RWPE2 (cell line): ENCODE measurements at places on chromosomes 6 and 20.

GRCh38 chr20:11718474-11719094 lies 199.1 kb upstream of the BTBD3 start:
- DNase-seq = no peak

- no peak for DNase-seq
Observed at GRCh38 chr6:41682497-41683272, 44.4 kb downstream of the MDFI start.

DNA sequence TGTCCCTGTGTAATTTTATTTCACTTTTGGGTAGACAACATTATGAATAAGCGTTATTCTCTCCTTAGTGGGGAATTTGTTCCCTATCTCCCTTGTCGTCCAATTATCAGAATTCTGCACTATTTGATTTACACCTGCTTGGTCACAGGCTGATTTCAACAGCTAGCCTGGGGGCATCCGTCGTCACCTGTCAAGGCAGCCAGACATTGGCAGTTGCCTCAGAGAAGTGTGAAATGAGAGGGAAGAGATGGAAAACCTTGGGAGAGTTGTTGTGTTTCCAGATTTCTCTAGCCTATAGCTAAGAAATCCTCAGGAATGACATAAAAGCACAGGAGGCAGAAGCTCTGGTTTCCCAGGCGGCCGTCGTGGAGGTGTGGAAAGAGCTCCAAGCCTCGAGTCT lies 891 bp upstream of the GHRH start:
- no peak for DNase-seq

DNA sequence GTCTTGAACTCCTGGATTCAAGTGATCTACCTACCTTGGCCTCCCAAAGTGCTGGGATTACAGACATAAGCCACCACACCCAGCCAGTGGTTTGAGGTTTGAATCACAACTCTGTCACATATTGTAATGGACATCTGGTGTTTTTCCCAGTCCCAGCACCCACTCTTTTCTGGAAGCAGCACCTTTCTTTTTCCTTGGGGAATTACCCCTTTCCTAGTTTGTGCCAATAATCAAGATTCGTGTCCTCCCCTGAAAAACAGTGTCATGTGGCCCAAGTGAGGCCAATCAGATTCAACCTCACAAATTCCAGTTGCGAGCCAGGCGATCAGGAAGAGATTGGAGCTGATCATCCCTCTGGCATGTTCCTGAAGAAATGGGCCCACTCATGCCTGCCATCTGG lies 71.7 kb upstream of the SGK1 start:
- DNase-seq = no peak

DNA sequence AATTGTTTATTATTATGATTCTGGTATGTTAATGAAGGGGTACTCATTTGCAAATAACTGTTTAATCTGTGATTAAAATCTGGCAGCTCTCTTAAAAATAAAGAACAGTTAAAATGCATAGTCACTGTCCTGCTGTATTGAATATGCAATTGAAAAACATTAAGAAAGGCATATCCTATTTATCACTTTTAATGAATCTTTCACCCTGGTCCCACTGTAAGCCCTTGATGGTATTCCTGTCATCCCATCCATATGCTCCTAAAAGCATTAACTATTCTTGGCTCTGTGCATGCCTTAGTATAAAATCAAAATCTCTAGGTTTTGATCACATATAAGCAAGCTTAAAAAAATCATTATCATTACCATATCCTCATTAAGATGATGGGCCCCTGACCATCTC lies 411.0 kb upstream of the SOX4 start:
- no peak for DNase-seq

- DNase-seq = no peak
Observed at GRCh38 chr6:14384175-14384949, 266.8 kb downstream of the CD83 start.

GRCh38 chr20:20363799-20364592 lies 3.9 kb upstream of the INSM1 start:
- DNase-seq = no peak

GRCh38 chr6:89273816-89274215 lies 41.3 kb downstream of the GABRR2 start:
- DNase-seq = no peak

GRCh38 chr6:166382500-166382932 lies 224 bp downstream of the MPC1 start:
- DNase-seq = no peak

- DNase-seq = no peak
Observed at GRCh38 chr6:160088069-160088783, 33.4 kb upstream of the SLC22A1 start.

GRCh38 chr20:1207293-1207878 lies 4.1 kb downstream of the C20orf202 start:
- no peak for DNase-seq

GRCh38 chr6:126664271-126664670 lies 324.4 kb downstream of the CENPW start:
- no peak for DNase-seq

GRCh38 chr6:168956884-168957730 lies 296.5 kb downstream of the THBS2 start:
- no peak for DNase-seq
